ENCODE measurements at places on chromosomes 6 and 20.

DNA sequence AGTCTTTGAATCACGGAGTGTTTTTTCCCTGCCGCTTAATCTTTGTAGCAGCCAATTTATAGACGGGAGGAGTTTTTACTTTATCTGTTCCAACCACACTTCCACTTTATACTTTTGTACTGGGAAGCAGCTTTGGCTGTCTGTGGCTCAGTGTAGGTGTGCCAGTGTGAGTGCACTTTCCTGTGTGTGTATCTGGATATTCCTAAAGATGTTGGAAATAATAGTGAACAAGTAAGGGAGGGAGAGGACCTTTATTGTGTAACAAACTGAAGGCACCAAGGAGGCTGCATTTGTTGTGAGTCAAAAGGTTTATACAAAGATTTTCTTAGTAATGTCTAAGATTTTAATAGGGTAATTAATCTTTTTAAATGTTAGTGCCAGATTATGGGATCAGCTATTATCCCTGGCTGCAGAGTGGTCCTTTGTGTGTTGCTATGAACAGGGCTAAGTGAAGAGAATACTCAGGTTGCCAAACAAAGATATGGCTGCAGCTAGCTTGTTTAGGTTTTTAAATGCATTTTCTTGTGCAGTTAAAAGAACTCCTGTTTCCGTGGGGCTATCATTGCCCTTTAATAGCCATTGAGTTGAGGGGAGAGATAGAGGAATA, 226.3 kb downstream of the RNF144B start:
- DNase-seq: no peak

DNA sequence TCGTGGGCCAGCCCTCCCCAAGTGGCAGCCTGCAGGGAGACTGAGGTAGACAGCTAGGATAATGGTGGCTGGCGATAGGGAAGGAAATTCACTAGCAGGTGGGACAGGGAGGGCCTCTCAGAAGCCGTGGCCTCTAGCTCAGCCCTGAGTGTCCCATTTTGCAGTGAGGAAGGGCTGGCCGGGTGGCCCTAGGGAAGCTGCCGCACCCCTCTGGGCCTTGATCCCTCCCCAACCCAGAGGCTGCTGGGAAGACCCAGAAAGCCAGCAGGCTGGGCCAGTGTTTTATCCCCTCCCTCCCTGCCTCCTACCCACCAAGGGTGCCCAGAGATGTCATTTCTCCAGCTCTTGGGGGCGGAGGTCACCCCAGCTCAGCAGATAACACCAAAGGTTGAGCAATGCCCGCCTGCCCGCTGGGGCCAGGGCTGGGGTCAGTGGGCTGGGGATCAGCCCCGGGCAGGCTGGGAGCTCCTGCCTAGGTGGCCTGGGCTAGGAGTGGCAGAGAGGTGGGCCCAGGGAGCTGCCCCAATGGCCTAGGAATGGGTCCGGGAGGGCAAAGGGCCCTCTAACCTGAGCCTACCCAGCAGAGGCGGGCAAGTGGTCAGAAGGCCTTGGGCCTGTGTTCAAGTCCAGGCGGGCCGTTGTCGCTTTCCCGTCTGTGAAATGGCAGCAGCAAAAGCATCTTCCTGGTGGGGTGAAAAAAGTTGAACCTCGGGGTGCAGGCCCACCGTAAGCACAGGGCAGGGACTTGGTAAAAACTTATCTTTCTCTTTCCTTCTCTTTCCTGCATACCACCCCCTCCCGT, 1.6 kb upstream of the CEBPB start:
- no peak for DNase-seq

DNA sequence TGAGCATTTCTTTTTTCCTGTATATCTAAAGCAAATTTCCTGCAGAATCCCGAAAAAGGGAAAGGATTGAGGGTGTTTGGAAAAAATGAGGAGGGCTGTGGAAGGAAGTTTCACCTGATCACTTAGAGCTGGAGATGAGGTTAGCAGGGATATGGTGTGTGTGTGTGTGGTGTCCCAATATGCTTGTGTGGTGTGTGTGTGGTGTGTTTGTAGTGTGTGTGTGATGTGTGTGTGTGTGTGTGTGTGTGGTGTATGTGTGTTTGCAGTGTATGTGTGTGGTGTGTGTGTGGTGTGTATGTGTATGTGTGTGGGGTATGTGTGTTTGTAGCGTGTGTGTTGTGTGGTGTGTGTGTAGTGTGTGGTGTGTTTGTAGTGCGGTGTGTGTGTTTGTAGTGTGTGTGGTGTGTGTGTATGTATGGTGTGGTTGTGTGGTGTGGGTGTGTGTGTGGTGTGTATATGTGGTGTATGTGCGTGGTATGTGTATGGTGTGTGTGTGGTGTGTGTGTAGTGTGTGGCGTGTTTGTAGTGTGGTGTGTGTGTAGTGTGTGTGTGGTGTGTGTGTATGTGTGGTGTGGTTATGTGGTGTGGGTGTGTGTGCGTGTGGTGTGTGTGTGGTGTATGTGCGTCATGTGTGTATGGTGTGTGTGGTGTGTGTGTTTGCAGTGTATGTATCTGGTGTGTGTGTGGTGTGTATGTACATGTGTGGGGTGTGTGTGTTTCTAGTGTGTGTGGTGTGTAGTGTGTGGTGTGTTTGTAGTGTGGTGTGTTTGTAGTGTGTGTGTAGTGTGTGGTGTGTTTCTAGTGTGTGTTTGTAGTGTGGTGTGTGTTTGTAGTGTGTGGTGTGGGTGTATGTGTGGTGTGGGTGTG, 67.6 kb downstream of the GCNT2 start:
- no peak for DNase-seq

DNA sequence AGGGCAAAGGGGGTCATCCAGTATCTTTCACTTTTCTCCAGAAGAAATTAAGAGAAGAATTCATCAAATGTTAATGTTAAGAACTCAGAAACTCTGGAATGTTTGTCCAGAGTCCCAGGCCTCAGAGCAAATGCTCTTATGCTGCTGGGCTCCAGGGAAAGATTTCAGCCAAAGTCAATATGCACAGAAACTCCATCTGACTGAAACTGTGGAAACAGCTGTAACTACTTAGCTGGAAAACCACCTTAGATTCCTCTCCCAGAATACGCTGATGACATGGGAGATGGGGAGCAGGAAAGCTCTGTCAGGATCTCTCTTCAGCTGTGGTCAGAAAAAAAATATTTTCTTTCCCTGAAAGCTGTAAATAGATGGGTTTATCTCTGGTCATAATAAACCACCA, 559.6 kb downstream of the RFPL4B start:
- no peak for DNase-seq

DNA sequence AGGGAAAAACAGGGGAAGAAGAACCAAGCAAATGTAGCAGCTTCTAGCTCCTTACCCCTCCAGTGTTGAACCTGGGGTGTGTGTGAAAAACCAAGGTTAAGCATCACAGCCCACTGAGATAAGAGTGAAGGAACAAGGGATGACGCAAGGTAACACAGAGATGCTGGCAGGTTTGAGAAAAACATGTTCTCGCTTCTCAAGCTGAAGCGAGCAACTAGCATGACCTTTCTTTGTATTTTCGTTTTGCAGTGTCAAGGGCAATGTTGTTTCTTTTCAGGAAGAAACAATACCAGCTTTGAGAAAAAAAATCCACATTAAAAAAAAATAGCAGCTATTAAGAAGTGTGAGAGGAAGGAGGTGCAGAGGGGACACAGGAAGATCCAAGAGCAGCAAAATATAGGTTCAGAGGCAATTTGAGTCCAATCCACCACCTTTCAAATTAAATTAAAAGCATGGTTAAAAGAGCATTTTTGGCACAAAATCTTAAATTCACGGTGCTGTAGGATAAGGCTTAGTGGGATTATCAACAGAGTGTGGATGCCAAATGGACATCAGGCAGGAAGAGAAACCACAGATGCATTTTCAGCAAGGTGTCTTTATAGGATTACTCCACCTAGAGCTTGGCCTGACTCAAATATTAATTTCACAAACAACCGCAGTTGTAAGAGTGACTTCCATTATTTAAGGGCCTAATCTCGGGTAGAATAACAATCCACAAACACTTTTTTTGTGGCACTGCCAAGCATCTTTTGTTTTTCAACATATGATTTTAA, 70.9 kb downstream of the SYNE1 start:
- DNase-seq: no peak

DNA sequence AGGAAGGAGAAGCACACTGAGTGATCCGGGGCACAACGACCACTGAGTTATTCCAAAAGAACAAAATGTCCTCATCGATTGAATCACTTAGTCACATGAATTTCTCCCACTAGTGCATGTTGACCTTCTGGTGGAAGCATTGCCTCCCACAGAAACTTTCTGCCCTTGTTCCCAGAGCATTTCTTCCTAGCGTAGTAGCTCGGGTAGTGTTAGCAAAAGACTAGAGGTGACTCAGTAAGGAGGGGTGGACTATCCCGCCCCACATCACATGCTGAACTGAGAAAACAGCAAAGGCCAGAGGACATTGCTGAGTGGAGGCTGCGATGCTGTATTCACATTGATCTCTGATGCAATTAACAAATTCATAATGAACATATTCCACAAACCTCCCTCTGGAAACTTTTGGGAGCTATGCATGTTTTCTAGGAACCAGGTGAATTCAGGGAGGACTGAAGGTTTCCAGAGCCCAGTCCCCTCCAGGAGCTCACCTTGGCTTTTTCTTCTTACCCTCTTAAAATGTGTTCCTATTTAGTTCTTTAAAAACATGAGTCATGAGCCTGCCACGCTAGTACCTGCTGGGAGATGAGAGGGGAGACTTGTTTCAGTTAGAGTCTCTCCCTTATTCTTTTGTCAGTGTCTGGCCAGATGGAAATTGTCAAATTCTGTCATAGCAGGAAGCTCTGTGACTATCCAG, 507.9 kb downstream of the CDH26 start:
- no peak for DNase-seq

GRCh38 chr20:57709823-57710799, at the start of gene PMEPA1:
Gene PMEPA1, minus strand, starts transcription at chr20:57710015. Its CDS starts 433 bp downstream, at chr20:57709582.
- DNase-seq: peak; percentile 64

- no peak for DNase-seq
Measured at GRCh38 chr6:165266191-165266590, 43.2 kb downstream of the C6orf118 start.

DNA sequence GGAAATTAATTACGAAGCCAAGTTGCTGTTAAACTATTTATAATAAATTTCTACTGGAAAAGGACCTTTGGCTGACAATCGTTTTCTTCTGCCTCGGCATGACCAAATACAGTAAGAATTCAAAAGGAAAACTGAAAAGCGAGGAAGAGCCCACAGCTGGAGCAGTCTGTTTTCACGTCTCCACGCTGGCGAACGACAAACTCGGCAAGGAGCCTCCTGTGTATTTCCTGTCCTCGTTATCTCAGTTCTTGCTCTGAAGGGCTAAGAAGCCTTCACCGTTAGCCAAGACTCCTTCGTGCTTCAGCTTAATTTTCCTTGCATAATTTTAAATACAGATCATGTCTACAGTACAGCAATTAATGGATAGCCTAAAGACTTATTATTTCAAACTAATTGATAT, 214.3 kb upstream of the PLCB4 start:
- no peak for DNase-seq

DNA sequence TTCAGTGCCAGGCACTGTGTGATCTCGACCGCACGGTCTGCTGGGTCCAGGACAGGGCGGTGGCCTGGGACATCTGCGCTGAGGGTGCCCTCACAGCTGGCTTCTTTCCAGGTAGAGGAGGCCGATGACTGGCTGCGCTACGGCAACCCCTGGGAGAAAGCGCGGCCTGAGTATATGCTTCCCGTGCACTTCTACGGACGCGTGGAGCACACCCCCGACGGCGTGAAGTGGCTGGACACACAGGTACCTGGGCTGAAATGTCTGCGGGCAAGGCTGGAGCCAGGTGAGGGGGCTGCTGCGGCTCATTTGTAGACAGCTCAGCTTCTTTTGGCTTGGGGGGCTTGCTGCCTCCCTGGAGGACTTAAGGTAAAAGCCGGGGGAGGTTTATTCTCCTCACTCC, 26.6 kb downstream of the PYGB start:
- DNase-seq: no peak

DNA sequence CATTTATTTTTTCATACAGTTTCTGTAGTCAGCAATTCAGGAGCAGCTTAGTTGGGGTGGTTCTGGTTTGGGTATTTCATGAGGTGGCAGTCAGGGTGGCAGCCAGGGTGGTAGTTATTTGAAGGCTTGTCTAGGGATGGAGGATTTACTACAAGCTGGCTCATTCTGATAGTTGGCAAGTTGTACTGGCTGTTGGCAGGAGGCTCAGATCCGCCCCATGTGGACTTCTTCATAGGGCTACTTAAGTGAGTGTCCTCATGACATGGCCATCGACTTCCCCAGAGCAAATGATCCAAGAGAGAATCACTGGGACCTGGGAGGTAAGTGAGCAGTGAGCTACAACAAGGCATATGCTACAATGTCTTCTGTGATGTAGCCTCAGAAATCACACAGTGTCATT, 22.4 kb upstream of the CDKAL1 start:
- DNase-seq: no peak

- DNase-seq: peak; percentile 75
Measured at GRCh38 chr6:134288538-134289203, 29.2 kb downstream of the SGK1 start.

DNA sequence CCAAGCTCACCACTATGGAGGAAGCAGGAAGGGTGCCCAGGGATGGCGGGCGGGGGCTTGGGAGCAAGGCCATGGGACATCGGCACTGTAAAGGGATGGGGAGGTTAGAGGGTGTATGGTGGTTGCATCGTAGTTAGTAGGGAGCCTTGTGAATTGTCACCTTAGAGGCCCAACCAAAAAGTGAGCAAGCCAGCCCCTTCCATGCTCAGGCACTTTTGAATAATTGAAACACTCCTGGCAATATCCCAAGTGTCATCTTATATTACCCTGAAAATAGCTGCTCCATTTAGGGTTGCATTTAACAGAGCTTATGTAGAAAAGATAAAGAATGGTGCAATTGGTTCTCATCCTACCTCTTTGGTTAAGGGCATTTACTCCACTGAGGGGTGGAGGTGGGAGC, 169.2 kb downstream of the SAMD5 start:
- DNase-seq: no peak

DNA sequence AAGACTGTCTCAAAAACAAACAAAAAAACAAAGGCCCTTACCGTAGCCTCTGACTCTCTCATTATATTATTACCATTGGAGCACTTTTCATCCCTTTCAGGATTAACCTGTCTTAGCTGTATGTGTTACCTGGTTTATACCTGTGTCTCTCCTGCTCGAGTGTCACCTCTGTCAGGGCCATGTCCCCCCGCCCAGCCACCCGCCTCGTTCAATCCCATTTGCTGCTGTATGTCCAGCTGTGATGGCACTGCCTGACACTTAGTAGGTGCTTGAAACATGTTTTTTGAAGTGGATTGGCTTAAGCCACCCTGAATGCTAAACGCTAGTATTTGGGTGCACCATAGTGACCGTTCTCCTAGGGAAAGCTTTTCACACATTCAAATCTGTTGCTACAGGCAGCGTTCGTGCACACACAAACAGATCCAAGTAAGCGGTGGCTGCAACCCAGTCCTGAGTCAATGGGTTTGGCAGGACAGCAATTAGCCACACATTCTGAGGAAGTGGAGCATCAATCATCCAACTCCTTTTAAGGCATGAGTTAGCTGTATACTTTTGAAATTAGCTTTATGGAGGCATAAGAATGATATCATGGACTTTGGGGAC, 98.9 kb upstream of the ZNF217 start:
- no peak for DNase-seq

GRCh38 chr20:16810216-16810615, 62.1 kb downstream of the OTOR start:
- DNase-seq: no peak

GRCh38 chr20:31698803-31699718, 23.6 kb downstream of the BCL2L1 start:
- DNase-seq: peak; percentile 30

- DNase-seq: no peak
Measured at GRCh38 chr6:115796061-115796460, 264.6 kb downstream of the FRK start.

- no peak for DNase-seq
Measured at GRCh38 chr6:167122827-167123657, at the start of gene CCR6. Gene CCR6, plus strand, starts transcription at chr6:167123096. Its CDS starts 13,039 bp downstream, at chr6:167136135.

- DNase-seq: peak; percentile 57
Measured at GRCh38 chr6:22194188-22194921, 102.5 kb downstream of the PRL start.

Measured in Kasumi-1 (cell line).